Ascending aorta (tissue), 2 donors: ENCODE measurements at places on chromosomes 3 and 15.

- DNase-seq = peak; percentile 35
- no peaks in the 10 kb centered on the region for H3K36me3 ChIP-seq
- peak within 1 kb of the TSS; percentile 95 for H3K27ac ChIP-seq
- H3K4me1 ChIP-seq = peaks cover 3% of the 10 kb centered on the region
- H3K4me3 ChIP-seq = peak within 1 kb of the TSS; percentile 73
- H3K27me3 ChIP-seq = no peaks in the 10 kb centered on the region
Observed at GRCh38 chr3:12796171-12797123, at the start of gene CAND2. TSS of gene CAND2 (plus strand) at chr3:12796680. CDS start at chr3:12796721, 41 bp downstream.

GRCh38 chr3:15342945-15343344 is 10.6 kb upstream of the SH3BP5 start:
- no peak overlapping the region for H3K4me3 ChIP-seq
- no peaks in the 10 kb centered on the region for H3K27me3 ChIP-seq
- H3K4me1 ChIP-seq = no peaks in the 10 kb centered on the region
- H3K36me3 ChIP-seq = no peaks in the 10 kb centered on the region
- DNase-seq = no peak

GRCh38 chr3:161083131-161083530 is 22.0 kb downstream of the B3GALNT1 start:
- H3K27ac ChIP-seq = no peak overlapping the region
- peaks cover 14% of the 10 kb centered on the region for H3K36me3 ChIP-seq
- no peaks in the 10 kb centered on the region for H3K27me3 ChIP-seq
- no peak for DNase-seq
- H3K4me3 ChIP-seq = no peak overlapping the region

- no peaks in the 10 kb centered on the region for H3K4me1 ChIP-seq
- no peaks in the 10 kb centered on the region for H3K27me3 ChIP-seq
- DNase-seq = no peak
- no peak overlapping the region for H3K27ac ChIP-seq
- H3K4me3 ChIP-seq = no peak overlapping the region
Observed at GRCh38 chr3:54020436-54020835, 101.9 kb upstream of the CACNA2D3 start.

DNA sequence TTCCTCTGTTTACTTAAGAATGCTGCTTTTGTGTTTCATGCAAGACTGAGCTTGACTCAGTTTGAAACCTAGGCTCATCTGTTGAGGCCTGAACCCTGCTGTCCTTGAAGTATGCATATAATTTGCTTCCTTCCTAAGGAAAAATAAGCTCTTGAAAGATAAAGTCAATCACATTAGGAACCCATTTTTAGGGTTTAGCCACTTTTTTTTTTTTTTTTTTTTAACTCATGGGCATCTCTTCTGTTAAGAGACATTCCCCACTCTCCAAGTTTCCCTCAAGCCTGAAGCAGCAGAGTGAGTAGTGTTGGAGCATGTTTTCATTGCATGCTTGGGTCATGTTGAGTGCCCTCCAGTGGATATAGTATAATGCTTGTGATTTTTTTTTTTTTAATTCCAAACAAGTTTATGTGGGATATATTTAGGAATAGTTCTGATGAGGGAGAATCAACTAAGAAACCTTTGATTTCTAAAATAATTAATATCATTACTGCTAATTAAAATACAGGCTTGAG is 3.6 kb downstream of the CTNNB1 start:
- H3K36me3 ChIP-seq = no peaks in the 10 kb centered on the region
- H3K4me1 ChIP-seq = peaks cover 54% of the 10 kb centered on the region
- H3K27me3 ChIP-seq = no peaks in the 10 kb centered on the region
- DNase-seq = no peak
- no peak overlapping the region for H3K27ac ChIP-seq

DNA sequence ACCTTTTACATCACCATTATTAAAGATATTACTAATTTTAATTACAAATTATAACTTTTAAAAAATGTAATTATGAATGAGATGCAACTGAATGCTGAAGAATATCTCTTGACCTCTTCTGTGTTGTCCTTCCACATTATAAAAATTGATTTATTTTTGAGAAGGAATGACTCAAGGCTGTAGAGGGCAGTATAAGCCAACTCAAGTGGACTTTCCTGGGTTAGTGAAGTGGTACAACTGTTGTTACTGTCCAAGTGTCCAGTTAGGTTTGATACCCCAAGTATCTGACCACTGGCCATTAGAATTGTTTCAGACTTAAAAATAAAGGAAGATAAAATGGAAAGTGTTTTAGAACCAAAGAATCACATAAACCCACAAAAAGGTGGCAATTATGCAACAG is 51.9 kb downstream of the BBX start:
- H3K4me3 ChIP-seq = no peak overlapping the region
- no peaks in the 10 kb centered on the region for H3K36me3 ChIP-seq
- no peaks in the 10 kb centered on the region for H3K4me1 ChIP-seq
- no peak overlapping the region for H3K27ac ChIP-seq

GRCh38 chr3:4426782-4427344 is 40.2 kb downstream of the SUMF1 start:
- H3K4me1 ChIP-seq = peaks cover 6% of the 10 kb centered on the region
- no peaks in the 10 kb centered on the region for H3K27me3 ChIP-seq
- peak overlapping the region; percentile 23 for H3K27ac ChIP-seq
- no peaks in the 10 kb centered on the region for H3K36me3 ChIP-seq
- no peak for DNase-seq
- no peak overlapping the region for H3K4me3 ChIP-seq

DNA sequence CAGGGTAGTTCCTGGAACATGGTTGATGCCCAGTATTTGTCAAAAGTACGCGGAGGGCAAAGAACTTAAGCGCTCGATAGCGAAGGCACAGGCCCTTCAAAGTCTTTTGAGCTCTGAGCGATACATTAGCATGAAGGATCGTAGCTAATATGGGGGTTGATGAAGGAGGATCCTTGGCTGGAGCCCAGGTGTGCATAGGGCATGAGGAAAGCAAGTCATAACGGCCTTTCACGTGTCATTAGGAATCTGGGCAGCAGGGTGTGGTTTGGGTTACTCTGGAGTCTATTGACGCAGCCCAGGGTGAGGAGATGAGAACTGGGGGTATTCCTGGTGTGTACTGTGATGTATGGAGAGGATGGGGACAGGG is 31.7 kb downstream of the SPINK8 start:
- H3K36me3 ChIP-seq = peaks cover 14% of the 10 kb centered on the region
- no peaks in the 10 kb centered on the region for H3K4me1 ChIP-seq
- no peak for DNase-seq
- H3K4me3 ChIP-seq = peak overlapping the region; percentile 91
- H3K27me3 ChIP-seq = no peaks in the 10 kb centered on the region

- no peak overlapping the region for H3K4me3 ChIP-seq
- H3K4me1 ChIP-seq = no peaks in the 10 kb centered on the region
- H3K27me3 ChIP-seq = no peaks in the 10 kb centered on the region
- DNase-seq = no peak
- H3K36me3 ChIP-seq = no peaks in the 10 kb centered on the region
Observed at GRCh38 chr3:79167651-79168416, 600.0 kb downstream of the ROBO1 start.

GRCh38 chr3:106086636-106087035 is 217.8 kb upstream of the CBLB start:
- H3K27me3 ChIP-seq = no peaks in the 10 kb centered on the region
- no peak overlapping the region for H3K4me3 ChIP-seq
- no peak for DNase-seq

DNA sequence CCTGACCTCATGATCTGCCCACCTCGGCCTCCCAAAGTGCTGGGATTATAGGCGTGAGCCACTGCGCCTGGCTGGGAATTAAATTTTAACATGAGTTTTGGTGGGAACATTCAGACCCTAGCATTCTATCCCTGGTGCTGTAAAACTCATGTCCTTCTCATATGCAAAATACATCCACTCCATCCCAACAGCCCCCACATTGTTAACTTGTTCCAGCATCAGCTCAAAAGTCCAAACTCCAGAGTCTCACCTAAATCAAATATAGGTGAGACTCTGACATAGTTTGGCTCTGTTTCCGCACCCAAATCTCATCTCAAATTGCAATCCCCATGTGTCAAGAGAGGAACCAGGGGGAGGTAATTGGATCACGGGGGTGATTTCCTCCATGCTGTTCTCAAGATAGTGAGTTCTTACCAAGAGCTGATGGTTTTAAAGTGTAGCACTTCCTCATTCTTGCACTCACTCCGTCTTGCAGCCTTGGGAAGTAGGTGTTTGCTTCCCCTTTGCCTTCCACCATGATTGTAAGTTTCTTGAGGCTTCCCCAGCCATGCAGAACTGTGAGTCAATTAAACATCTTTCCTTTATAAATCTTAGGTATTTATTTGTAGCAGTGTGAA is 96.2 kb upstream of the PLCL2 start:
- DNase-seq = no peak
- no peak overlapping the region for H3K27ac ChIP-seq
- H3K4me1 ChIP-seq = no peaks in the 10 kb centered on the region
- H3K4me3 ChIP-seq = no peak overlapping the region
- no peaks in the 10 kb centered on the region for H3K27me3 ChIP-seq

DNA sequence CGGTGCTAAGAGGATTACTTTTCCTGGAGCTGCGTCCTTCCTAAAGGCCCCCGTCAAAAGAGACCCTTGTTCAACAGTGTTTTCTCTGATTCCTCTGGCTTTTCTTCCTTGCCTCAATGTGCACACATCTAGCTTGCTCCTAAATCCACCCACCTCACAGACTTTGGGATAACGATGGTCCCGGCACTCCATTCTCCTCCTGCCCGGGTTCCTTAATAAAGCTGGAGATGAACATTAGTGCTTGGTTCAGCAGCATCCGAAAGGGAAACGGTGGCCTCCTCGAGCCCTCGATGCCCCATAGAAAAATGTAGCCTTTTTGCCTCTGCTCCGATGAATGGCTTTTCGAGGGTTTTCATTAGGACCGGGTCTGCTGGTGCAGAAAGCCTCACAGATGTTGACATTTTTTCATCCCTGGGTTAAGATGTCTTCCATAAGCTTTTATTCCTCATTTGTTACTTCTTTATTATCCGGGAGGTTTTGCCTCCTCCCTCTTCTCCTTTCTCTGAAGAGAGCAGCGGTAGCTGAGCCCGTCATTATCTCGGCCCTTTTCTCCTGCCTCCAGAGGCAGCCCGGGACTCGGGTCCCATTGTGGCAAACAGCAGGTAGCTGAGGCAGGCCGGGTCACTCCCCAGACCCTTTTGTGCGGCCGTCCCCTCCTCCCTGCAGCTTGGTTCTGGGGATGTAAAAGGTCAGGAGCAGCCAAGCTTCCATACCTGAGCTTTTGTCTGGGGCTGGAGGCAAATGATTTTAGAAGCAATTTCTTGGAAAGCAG is 64.6 kb downstream of the CPN2 start:
- no peak overlapping the region for H3K4me3 ChIP-seq
- no peaks in the 10 kb centered on the region for H3K4me1 ChIP-seq
- no peak overlapping the region for H3K27ac ChIP-seq
- no peaks in the 10 kb centered on the region for H3K27me3 ChIP-seq

DNA sequence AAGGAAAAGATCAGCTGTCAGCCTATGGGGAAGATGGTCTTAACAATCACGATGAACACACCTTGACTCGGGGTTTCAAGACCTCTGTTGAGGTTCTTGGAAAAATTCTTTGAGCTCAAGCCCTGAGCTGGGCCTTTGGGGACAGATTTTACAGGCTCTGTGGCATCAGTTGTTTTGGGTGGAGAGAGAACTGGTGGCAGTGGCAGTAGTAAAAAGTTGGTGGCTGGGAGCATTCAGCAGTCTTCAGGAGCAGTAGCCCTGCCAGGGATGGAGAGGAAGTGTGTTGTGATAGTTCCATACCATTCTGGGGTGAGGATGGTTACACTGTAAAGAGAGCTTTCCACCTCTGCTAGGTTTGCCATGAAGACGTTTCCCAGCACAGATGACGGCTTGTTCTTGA is 4.9 kb upstream of the KY start:
- DNase-seq = no peak
- H3K36me3 ChIP-seq = no peaks in the 10 kb centered on the region
- no peaks in the 10 kb centered on the region for H3K27me3 ChIP-seq
- H3K4me1 ChIP-seq = peaks cover 12% of the 10 kb centered on the region
- H3K27ac ChIP-seq = no peak overlapping the region

GRCh38 chr3:24400450-24400849 is 94.2 kb downstream of the THRB start:
- H3K4me3 ChIP-seq = no peak overlapping the region
- no peaks in the 10 kb centered on the region for H3K36me3 ChIP-seq
- H3K27ac ChIP-seq = peak overlapping the region; percentile 71
- H3K4me1 ChIP-seq = peaks cover 14% of the 10 kb centered on the region

DNA sequence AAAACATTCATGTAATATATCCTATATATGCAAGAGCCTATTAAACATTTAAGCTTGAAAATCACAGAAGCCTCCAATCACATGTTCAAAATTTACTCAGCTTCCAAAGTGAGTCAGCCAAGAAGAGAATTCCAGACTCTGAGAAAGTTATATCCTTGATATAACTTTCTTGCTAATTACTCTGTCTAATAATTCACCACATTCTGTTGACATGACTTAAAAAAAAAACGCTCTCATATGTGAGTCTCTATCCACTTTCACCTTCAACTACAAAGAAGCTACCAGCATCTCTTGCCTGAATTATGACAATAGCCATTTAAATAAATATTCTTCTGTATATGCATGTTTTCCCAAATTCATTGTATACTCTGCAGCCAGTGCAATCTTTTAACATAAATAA is 1116.3 kb upstream of the CADM2 start:
- H3K36me3 ChIP-seq = no peaks in the 10 kb centered on the region
- no peak overlapping the region for H3K27ac ChIP-seq
- H3K4me3 ChIP-seq = no peak overlapping the region
- no peak for DNase-seq
- no peaks in the 10 kb centered on the region for H3K4me1 ChIP-seq

- H3K36me3 ChIP-seq = peaks cover 4% of the 10 kb centered on the region
- H3K4me3 ChIP-seq = no peak overlapping the region
- no peaks in the 10 kb centered on the region for H3K27me3 ChIP-seq
- H3K27ac ChIP-seq = no peak overlapping the region
- no peak for DNase-seq
- no peaks in the 10 kb centered on the region for H3K4me1 ChIP-seq
Observed at GRCh38 chr3:197064771-197065170, 35.2 kb upstream of the MELTF start.

GRCh38 chr15:67892559-67893377 is 52.9 kb upstream of the RNU6-1 start:
- no peak for DNase-seq
- H3K4me3 ChIP-seq = no peak overlapping the region
- H3K27me3 ChIP-seq = no peaks in the 10 kb centered on the region
- H3K4me1 ChIP-seq = no peaks in the 10 kb centered on the region

DNA sequence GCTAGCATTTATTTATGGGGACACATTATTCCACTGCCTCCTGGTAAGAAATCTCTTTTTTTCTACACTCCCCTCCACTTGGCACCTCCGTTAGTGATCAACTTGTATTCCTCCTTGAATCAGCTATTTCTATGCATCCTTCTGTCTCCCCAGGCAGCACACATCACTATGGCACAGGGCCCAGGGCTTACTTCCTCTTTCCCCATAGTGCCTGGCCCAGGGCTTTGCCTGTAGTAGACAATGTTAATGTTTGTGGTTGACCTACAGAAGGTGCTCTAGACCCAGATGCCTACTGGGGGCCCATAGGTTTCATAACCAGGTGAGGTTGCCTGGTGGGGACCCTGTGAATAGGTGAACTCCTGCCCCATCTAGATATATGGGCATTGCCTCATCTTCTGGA is 44.9 kb downstream of the EPHB1 start:
- no peaks in the 10 kb centered on the region for H3K27me3 ChIP-seq
- DNase-seq = no peak
- H3K4me3 ChIP-seq = no peak overlapping the region
- H3K36me3 ChIP-seq = no peaks in the 10 kb centered on the region
- H3K4me1 ChIP-seq = no peaks in the 10 kb centered on the region

GRCh38 chr3:157639756-157640426 is 136.7 kb upstream of the VEPH1 start:
- no peak overlapping the region for H3K27ac ChIP-seq
- DNase-seq = no peak
- H3K4me1 ChIP-seq = no peaks in the 10 kb centered on the region
- no peaks in the 10 kb centered on the region for H3K27me3 ChIP-seq
- H3K4me3 ChIP-seq = no peak overlapping the region
- no peaks in the 10 kb centered on the region for H3K36me3 ChIP-seq
